ENCODE measurements at places on chromosomes 7 and 10.

DNA sequence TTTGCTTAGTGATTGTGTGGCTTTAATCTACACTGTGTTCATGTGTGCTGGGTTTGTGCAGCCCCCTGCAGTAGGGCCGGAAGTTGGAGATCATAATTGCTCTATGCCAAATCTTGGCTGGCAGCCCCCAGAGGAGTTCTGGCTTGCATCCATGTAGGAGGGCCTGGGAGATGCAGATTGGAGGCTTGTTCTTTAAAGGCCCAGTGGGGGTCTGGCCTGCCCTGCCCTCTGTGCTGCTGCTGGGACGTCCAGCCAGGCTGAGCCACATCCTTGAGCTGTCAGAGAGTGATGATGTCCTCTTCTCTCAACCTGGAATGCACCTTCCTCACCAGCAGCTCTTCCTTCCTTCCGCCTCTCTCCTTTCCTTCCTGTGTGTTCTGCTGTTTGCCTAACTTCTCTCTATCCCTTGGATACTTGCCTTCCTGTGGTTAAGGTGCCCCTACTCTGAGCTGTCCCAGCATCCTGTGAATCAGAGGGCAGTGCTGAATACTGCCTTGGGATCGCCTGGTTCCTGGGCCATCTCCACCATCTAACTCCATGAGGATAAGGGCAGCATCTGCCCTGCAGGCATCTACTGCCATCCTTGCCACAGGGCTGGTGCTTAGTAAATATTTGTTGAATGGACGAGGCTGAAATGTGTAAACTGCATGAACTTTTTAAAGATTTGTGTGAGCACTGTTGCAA, 30.2 kb downstream of the DOCK1 start:
- no peak for DNase-seq

- DNase-seq, result no peak
Measured at GRCh38 chr10:80296942-80297341, 7.5 kb upstream of the MAT1A start.

- no peak for DNase-seq
Measured at GRCh38 chr10:114525368-114525949, 121.2 kb upstream of the AFAP1L2 start.

DNA sequence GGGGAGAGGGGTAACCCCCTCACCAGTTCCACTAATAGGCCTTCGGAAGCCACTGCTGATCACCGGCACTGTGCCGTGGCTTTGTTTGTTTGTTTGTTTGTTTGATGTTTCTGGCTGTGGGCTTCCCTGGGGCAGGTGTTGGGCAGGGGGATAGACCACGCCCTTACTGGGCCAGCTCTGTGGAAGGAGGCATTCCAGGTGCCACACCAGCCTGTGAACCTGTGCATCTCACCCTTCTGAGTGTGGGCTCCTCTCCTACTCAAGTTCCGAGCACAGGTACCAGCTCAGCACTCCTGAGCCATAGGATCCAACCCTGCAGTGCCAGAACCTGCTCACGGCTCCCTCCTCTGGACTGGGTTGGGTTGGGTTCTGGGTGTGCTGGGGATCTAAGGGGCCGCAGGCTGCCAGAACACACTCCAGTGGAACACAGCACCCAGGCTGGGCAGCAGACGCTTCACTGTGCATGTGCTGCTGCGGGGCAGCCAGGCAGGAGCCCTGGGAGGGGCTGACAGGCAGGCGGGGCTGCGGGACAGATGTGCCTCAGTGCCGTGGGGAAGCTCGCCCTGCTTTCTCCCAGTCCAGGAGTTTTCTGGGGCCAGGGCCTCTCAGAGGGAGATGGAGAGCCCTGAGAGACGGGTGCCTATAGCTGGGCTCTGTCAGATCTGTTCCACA, 1053.9 kb downstream of the CNTNAP2 start:
- DNase-seq, result no peak

GRCh38 chr10:115895166-115895565, 377.8 kb downstream of the GFRA1 start:
- no peak for DNase-seq

GRCh38 chr10:89185658-89186057, 21.5 kb downstream of the CH25H start:
- DNase-seq, result no peak

GRCh38 chr10:13270877-13271551, 28.9 kb downstream of the PHYH start:
- DNase-seq, result no peak

GRCh38 chr10:105797234-105797890, 1156.3 kb downstream of the SORCS3 start:
- DNase-seq, result no peak

DNA sequence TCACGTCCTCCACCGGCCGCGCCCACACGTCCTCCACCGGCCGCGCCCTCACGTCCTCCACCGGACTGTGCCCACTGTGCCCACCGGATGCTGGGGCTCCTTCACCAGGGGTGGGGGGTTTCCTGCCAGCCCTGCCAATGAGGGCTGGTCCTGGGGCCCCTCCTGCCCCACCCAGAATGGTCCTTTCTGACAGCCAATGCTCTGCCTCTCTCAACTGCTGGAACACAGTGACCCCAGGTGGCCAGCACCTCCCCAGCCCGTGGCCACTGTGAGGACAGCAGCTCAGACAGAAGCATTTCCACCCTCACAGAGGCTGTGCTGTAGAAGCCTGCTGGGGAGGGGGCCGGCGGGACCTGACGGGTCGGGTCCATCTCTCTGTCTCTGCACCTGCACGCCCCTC, 90.1 kb upstream of the DNAAF5 start:
- DNase-seq, result no peak

DNA sequence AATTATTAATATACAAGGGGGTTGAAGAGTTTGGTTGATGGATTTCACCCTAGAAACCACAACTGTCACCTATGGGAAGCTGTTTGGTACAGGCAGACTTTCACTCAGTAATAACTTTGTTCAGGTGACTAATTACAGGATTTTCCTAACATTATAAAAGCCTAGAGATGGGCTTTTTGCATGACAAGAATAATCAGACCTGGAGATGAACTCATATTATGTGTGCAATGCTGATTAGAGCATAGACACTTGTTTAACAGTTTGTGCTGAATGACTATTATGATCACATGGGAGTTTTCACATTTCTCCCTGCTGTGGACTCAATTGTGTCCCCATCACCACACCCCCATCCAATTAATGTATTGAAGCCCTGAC, 90.2 kb upstream of the STEAP4 start:
- DNase-seq, result no peak

GRCh38 chr10:106830471-106830870, 334.0 kb downstream of the SORCS1 start:
- DNase-seq, result no peak

GRCh38 chr10:110504111-110504735, 6.5 kb downstream of the DUSP5 start:
- no peak for DNase-seq

DNA sequence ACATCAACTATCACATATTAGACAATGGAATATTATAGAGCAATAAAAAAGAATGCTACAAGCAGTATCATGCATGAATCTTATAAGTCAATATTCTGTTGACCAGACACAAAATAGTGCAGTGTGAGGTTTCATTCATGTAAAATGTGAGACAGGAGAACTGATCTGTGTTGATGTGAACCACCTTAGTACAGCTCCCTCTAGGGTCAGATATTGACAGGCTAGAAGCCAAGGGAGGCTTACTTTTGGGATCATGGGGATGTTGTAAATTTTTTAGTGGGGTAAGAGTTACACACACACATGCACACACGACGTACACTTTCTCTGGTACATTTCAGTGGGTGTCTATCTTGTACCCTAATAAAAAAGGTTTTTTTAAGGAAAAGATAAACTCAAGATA, 231.6 kb upstream of the FOXK1 start:
- no peak for DNase-seq

GRCh38 chr10:52213321-52213752, 100.7 kb upstream of the DKK1 start:
- DNase-seq, result peak; percentile 85
